NT2/D1 (cell line): ENCODE measurements at places on chromosomes 7 and 10.

- no peak for DNase-seq
Observed at GRCh38 chr10:21495002-21495751, 30.3 kb downstream of the SKIDA1 start.

GRCh38 chr7:44046321-44047061 lies 2.0 kb downstream of the DBNL start:
- DNase-seq, result no peak

DNA sequence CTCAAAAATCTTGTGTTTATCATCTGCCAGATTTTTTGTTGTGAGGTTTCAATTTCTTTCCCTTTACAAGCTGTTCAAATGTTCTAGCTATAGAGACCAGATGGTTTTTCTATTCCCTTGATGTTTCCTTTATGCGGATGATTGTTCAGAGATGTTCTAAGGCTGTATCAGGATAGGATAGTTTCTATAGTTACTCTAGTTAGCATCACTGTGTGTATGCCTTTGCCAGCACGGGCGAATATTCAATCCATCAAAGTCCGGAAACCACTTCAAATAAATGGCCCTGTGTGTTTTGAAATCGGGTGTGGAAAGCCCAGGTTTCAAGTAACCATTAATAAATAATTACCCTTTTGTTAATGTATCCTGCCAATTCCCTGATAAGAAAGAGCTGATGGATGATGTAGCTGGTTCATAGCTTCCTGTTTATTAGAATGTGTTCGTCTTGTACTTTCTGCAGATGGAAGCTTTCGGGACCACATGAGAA lies 149.8 kb upstream of the PRKCQ start:
- no peak for DNase-seq

GRCh38 chr7:112129655-112130323 lies 76.4 kb downstream of the DOCK4 start:
- DNase-seq, result no peak

DNA sequence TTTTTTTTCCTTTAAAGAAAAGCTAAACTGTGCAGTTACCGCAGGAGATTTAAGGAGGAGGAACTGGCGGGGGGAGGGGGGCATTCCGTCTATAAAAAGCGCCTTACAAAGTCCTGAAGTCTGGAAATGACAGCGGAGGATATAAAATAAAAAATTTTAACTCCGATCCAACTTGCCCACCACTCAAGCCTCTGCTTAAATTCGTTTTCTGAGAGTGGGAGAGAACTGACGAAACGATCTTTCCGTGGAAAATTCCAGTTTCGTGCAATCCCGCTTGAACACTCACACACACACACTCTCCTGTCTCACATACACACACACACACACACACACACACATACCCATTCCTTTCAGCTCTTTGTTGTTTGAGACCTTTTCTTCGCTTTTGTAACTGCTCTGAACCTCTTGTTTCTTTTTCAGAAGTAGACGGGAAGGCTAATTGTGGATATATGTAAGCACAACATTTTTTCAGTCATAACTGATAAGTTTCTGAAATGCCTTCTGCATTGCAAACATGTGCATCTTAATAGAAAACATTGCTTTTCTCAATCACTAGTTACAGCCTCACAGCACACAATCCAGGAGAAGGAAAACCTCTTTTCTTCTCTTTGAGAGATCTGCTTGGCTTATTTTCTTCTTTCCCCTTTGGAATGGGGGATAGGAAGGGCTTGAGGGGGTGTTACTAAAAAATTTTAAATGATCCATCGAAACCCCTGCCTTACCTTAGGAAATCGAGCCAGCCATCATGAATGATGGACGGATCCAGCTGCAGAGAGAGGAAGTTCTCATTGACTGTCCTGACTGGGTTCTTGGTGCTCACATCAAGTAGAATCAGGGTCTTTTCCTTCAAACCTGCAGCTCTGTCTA lies 628 bp downstream of the HPSE2 start:
- DNase-seq, result no peak

DNA sequence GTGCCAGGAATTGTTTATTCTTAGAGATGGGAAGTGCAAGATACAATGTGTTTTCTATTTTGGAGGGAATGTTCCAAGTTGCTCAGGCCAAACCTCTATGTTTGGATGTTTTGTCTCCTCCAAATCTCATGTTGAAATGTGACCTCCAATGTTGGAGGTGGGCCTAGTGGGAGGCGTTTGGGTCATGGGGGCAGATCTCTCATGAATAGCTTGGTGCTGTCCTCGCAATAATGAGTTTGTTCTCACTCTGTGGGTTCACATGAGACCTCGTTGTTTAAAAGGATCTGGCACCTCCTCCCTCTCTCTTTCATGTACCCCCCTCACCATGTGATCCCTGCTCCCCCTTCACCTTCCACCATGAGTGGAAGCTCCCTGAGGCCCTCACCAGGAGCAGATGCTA lies 8.3 kb upstream of the GDF10 start:
- no peak for DNase-seq

- no peak for DNase-seq
Observed at GRCh38 chr7:6170571-6171531, 101.6 kb downstream of the CYTH3 start.

DNA sequence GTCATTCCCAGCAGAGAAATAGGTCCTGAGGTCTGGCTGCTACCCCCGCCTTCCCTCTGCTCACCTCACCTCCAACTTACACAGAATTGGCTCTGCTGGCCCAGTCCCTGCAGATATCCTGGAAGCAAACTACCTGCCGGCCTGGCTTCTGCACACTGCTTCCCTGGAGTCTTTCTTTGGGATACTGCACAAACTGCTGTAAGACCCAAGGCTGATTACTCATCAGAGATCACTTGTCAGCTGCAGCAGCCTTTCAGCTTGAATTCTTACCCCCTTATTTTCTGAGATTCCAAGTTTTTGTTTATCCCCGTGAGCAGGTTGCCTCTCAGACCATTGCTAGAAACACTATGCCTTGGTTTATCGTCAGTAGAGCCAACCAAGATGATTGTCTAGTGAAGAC lies 426.4 kb downstream of the PHTF2 start:
- no peak for DNase-seq

DNA sequence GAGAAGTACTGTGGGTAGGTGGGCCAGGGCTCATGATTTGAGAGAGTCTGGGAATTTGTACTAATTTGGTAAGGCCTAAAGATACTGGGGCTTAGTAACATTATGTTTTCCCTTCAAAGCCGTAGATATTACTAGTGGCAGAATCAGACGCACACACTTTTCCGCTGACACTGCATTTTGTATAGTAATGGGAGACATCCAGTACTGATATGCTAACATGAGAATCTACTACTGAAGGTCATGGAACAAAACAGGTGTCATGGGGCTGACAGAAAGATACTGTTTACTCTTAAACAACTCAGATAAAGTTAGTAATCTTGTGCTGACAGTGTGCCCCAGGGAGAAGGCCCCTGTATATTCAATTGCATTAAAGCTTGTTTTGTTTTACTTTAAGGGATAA lies 11.1 kb upstream of the GIMAP7 start:
- DNase-seq, result no peak

DNA sequence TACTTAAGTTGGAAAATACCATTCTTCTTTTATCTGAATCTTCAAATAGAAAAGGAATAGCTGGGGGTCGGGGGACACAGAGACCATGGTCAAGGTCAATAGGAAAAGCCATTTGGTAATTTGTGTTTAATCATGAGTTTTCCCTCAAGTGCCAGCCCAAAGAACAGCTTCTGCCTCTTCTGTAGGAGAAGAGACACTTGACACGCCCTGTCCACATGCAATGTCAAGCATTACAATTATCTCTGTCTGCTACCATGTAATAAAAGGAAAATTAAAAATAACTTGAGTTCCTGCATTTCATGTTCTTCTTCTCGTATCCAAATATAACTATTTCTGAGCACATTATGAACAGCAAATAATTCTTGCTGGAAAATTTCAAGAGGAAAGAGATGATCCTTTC lies 241.7 kb downstream of the IPMK start:
- no peak for DNase-seq

DNA sequence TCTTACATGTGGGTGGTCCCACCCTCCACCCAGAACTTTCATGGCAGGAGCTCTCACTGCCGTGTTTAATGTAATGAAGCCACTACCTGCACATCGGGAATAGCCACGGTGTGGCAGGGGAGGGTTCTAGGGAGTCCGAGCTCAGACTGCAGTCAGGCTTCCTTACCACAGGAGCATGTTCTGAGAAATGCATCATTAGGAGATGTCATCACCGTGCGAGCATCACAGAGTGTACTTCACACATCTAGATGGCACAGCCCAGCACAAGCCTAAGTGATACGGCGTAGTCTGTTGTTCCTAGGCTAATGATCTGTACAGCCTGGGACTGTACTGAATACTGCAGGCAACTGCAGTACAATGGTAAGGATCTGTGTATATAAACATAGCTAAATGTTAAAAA lies 153.0 kb upstream of the LANCL2 start:
- no peak for DNase-seq
